ENCODE measurements at places on chromosomes 2 and 18. TPM values are rescaled to one million over a fixed set of nuclear protein-coding genes. Genes with fewer than 3 reads are reported as not detected.

CHRNG gene
- total RNA-seq = not detected

UGT1A5 gene
- total RNA-seq = not detected

GPR75 gene
- 15.0 TPM for total RNA-seq

KIF1A gene
- total RNA-seq = 181 TPM

NLRC4 gene
- 0.49 TPM for total RNA-seq

SCTR gene
- 0.49 TPM for total RNA-seq

NEB gene
- 1.7 TPM for total RNA-seq

C1GALT1C1L gene
- total RNA-seq = not detected

ALPI gene
- not detected for total RNA-seq

ADAM17 gene
- total RNA-seq = 22.1 TPM

CFAP53 gene
- 0.74 TPM for total RNA-seq

RBM43 gene
- 3.9 TPM for total RNA-seq

DSC2 gene
- 5.4 TPM for total RNA-seq

FARSB gene
- 25.1 TPM for total RNA-seq

CCDC93 gene
- total RNA-seq = 27.0 TPM

TCF23 gene
- not detected for total RNA-seq

KLF7 gene
- 77.0 TPM for total RNA-seq

DLX1 gene
- total RNA-seq = 20.2 TPM

IL1R2 gene
- total RNA-seq = not detected

CPS1 gene
- total RNA-seq = 2.0 TPM

SLC16A14 gene
- total RNA-seq = 41.6 TPM

EVA1A gene
- total RNA-seq = 0.98 TPM

CROCC2 gene
- total RNA-seq = not detected

GEN1 gene
- 6.6 TPM for total RNA-seq

C2orf81 gene
- total RNA-seq = 1.2 TPM

GPAT2 gene
- 0.49 TPM for total RNA-seq

MAP3K19 gene
- 1.7 TPM for total RNA-seq

MC2R gene
- total RNA-seq = not detected

PHOSPHO2 gene
- total RNA-seq = 15.5 TPM

GDF7 gene
- total RNA-seq = under 0.01 TPM

BOLL gene
- total RNA-seq = not detected

CHST9 gene
- total RNA-seq = 3.9 TPM

LOXL3 gene
- total RNA-seq = 11.1 TPM

PRSS56 gene
- total RNA-seq = under 0.01 TPM

MFSD6 gene
- total RNA-seq = 33.4 TPM

REG3A gene
- not detected for total RNA-seq

SLC11A1 gene
- total RNA-seq = 2.0 TPM

LOXHD1 gene
- 0.25 TPM for total RNA-seq

FOXI3 gene
- total RNA-seq = 0.25 TPM

SIGLEC15 gene
- total RNA-seq = not detected

ZNG1B gene
- 37.9 TPM for total RNA-seq

TLX2 gene
- not detected for total RNA-seq

CCDC121 gene
- 3.9 TPM for total RNA-seq

FOXD4L1 gene
- total RNA-seq = 0.25 TPM

NEMP2 gene
- total RNA-seq = 4.2 TPM

MSTN gene
- total RNA-seq = 2.5 TPM

PSTPIP2 gene
- 1.2 TPM for total RNA-seq

PPP1R7 gene
- 27.0 TPM for total RNA-seq

PPIG gene
- total RNA-seq = 35.7 TPM

PGAP1 gene
- total RNA-seq = 110 TPM

FAM237A gene
- total RNA-seq = not detected

LRRC30 gene
- total RNA-seq = not detected

PAX8 gene
- total RNA-seq = not detected

AMER3 gene
- 26.8 TPM for total RNA-seq

SKA1 gene
- 2.0 TPM for total RNA-seq

CDK15 gene
- total RNA-seq = under 0.01 TPM

All from temporal lobe (tissue), 4 donors.